ENCODE measurements at places on chromosomes 2 and 18.

GRCh38 chr2:46369783-46370182 lies 72.6 kb downstream of the EPAS1 start:
- DNase-seq, result no peak

DNA sequence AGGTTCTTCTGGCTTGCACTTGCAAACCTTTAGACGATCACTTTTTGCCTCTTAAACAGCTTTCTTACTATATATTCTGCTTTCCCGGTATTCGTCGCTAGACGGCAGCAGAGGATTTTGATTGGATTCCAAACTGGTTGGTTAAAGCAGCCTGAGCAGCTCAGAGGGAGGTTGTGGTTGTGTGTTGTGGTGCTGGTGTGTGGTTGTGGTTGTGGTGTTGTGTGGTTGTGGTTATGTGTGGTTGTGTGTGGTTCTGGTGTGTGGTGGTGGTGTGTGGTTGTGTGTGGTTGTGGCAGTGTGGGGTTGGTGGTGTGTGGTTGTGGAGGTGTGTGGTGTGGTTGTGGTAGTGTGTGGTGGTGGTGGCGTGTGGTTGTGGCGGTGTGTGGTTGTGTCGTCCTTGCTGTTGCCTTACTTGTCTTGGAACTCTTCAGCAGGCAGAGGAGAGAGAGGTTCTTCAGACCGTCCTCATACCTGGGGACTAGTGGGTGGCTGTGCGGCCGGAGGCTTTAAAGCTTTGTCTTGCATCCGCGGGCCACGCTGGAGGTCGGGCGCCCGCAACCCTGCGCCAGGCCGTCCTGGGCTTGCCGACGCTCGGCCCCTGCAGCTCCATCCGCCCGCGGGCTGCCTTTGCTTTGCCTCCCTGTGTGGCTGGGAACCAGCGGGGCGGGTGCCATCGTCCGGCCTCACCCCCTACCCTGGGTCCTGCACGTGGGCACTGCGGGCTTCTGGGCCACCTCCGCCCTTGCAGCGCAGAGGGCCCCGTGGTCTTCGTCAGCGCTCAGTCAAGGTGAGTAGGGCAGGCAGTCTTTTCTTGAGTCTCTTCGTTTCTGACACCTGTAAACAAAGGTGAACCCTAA lies 190.8 kb downstream of the ARHGAP28 start:
- DNase-seq, result peak; percentile 88

DNA sequence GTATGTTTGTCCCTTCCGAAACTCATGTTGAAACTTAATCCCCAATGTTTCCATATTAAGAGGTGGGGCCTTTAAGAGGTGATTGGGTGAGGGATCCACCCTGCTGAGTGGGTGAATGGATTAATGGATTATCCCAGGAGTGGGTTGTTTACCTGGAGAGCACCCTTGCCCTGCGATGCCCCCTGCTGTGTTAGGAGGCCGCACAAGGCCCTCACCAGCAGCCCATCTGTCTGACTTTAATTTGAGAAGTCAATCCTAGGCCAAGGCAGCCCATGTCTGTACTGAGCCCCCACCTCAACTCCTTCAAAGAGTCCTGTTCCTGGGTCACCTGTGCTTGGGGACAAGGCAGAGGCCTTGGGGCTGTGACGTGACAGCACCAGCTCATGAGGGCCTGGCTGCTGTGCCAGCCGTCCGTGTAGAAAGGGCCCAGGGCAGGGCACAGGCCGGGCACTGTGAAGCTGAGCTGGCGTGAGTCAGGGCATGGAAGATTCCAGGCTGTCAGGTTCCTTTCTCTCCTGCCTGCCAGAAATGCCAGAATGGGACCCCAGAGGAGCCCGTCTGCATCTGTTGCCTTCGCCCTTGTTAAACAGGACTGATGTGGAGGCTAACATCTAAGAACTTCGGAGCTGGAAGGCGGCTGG lies 21.3 kb upstream of the TAF1B start:
- no peak for DNase-seq

DNA sequence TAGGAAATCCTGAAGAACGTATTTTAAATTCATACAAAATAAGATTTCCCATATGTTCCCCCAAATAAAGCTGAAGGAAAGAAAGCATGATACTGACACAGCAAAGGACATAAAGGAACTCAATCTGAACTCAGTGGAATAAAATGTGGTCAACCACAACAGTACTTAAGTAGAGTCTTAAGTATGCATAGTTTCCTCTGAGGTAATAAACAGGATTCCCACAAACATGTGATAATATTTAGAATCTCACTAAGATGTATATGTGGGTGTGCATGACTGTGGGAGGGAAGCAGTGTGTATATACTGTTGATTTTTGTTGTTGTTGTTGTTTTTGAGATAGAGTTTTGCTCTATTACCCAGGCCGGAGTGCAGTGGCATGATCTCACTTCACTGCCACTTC lies 69.3 kb downstream of the NOL10 start:
- no peak for DNase-seq
